ENCODE measurements at places on chromosomes 2 and 18.

- DNase-seq = no peak
Measured at GRCh38 chr2:174574657-174575056, 22.9 kb downstream of the WIPF1 start.

- DNase-seq = no peak
Measured at GRCh38 chr2:216362730-216363129, 9.6 kb downstream of the MARCHF4 start.

DNA sequence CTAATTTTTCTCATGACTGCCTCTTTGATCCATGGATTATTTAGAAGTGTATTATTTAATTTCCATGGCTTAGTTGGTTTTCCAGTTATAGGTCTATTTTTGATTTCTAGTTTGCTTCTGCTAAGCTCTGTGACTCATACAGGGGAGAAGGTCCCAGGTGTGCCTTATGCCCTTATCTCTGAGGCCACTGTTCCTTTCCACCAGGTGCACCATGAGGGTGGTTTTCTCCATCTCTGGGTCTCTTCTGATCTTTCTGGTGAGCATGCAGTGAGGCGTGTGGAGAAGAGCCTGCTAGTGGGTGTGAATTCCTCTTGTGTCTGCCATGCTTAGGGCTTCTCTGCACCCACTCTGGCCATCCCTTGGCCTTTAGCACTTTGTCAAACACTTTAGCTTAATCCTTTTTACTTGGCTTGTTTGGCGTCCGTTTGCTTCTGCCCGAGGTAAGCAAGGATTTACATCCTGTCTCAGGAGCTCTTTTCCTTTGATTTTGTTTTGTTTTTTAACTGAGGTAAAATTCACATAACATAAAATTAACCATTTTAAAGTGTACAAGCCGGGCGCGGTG lies 129.8 kb upstream of the ARL4C start:
- DNase-seq = no peak

GRCh38 chr2:112671801-112672200 lies 26.1 kb downstream of the SLC20A1 start:
- no peak for DNase-seq
